Left lung (tissue), 14 donors: ENCODE measurements at places on chromosomes 12 and 14. TPM values are rescaled to one million over a fixed set of nuclear protein-coding genes. Genes with fewer than 3 reads are reported as not detected.

- H3K36me3 ChIP-seq = no peaks in the 10 kb centered on the region
- no peak for DNase-seq
- H3K4me3 ChIP-seq = no peak overlapping the region
- no peak overlapping the region for H3K27ac ChIP-seq
- H3K27me3 ChIP-seq = no peaks in the 10 kb centered on the region
Observed at GRCh38 chr12:41795910-41796309, 348.8 kb downstream of the GXYLT1 start.

The CLEC9A gene
- 0.17 TPM for total RNA-seq

- H3K4me3 ChIP-seq = no peak overlapping the region
- no peaks in the 10 kb centered on the region for H3K27me3 ChIP-seq
- H3K36me3 ChIP-seq = no peaks in the 10 kb centered on the region
Observed at GRCh38 chr12:84727961-84728360, 184.6 kb downstream of the SLC6A15 start.

The ACOT6 gene
- not detected for total RNA-seq

DNA sequence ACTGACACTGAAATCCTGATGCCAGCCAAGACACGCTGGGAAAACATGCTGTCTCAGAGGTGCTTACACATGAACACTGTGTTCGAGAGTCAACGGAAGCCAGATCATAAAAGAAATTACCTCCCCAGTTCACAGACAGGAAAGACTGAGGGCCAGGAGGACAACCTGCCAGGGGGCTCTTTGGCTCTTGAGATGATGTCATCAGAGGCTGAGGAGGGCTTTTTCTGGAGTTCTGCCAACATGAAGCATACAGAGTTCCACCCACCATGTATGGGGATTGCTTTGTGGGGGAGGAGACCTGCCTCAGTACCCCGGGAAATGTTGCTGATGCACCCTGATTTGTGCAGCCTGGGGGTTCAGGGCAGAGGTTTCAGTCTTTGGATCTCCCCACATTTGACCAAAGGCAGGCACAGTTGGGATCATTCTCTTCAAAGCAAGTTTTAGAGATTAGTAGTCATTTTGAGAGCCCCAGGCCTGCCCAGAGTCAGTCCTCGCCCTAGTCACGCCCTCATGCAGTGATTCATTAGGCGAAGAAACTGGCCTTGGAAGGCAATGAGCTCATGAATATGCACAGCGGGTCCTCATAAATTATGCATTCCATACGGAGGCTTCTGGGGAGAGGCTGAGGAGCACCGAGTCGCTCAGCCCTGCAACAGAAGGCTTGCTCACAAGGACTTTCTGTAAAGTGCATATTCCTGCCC lies 34.9 kb upstream of the EML1 start:
- no peaks in the 10 kb centered on the region for H3K27me3 ChIP-seq
- no peak overlapping the region for H3K4me3 ChIP-seq
- no peaks in the 10 kb centered on the region for H3K36me3 ChIP-seq
- no peak overlapping the region for H3K27ac ChIP-seq

DNA sequence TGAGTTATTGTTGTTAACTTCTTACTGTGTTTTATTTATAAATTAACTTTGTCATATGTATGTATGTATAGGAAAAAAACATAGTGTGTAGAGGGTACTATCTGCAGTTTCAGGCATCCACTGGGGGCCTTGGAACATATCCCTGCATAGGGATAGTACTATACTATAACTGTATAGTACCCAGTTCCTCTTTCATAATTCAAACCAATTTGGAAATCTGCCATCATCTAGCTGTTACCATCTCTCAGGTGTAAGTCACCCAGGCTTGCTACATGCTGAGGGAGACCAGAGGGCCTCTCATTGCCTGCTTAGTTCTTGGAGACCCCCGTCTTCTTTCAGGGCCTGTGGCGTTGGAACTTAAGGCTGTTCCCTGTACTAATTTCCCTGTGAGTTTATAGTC lies 12.9 kb upstream of the DCD start:
- no peak overlapping the region for H3K27ac ChIP-seq
- DNase-seq = no peak
- peaks cover 16% of the 10 kb centered on the region for H3K27me3 ChIP-seq
- no peak overlapping the region for H3K4me3 ChIP-seq

DNA sequence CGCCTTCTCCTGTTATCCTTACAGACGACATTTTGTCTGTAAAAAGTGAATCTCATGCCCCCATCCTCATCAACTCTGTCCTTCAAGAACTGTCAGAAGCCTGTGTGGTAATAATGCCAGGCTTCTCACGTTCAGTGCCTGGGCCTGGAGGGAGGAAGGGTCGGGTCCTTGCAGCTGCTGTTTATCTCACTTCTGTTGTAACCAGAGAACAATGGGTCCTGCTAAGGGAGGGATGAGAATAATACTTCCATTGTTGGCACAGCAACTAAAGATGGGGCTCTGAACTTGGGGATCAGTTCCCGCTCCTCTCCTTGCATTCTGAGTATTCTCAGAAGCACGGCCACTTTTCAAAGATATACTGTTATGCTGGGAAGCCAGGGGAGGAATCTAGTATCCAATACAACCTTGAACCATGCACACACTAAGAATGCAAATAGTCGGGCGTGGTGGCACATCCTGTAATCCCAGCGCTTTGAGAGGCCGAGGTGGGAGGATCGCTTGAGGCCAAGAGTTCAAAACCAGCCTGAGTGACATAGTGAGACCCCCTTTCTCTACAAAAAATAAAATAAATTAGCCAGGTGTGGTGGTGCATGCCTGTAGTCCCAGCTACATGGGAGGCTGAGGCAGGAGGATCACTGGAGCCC lies 38.8 kb upstream of the NINJ2 start:
- no peaks in the 10 kb centered on the region for H3K4me1 ChIP-seq
- DNase-seq = no peak
- no peaks in the 10 kb centered on the region for H3K36me3 ChIP-seq
- H3K27me3 ChIP-seq = no peaks in the 10 kb centered on the region
- H3K4me3 ChIP-seq = no peak overlapping the region

The MIP gene
- total RNA-seq = not detected

GRCh38 chr14:101405171-101405883 lies 156.0 kb upstream of the DIO3 start:
- no peak overlapping the region for H3K27ac ChIP-seq
- no peak overlapping the region for H3K4me3 ChIP-seq
- DNase-seq = no peak
- H3K27me3 ChIP-seq = peaks cover 40% of the 10 kb centered on the region
- peaks cover 11% of the 10 kb centered on the region for H3K4me1 ChIP-seq

DNA sequence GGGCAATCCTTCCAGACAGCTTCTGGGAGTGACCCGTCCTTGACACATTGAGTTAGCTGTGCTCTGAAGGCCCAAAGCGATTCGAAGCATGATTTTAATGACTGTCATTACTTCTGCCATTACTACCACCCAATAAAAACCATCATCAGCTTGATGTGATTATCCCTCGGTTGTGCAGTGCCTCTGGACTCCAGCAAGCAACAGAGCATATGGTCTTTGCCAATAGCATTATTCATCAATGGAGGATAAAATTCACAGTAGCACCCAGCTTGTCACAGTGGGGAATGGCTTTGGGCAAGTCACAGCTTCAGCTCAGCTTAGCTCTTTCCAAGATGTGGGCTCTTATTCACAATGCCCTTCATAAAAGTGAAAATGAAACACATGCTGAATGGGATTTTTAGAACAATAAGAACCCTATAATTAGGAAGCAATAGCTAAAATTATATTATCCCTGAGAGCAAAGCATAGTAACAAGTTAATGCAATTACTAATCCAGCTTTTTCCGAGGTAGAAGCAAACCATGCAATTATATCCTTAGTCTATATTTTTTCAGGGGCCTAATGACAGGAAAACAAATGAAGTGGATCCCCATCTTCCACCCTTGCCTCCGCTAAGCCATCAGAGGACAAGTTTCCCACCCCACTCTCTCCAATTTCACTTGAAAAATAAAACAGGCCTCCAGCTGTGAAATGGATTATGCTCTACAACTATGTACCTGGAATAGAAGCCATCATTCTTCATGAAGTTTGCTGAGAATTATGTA lies 163.0 kb upstream of the EEA1 start:
- no peak overlapping the region for H3K27ac ChIP-seq
- no peaks in the 10 kb centered on the region for H3K4me1 ChIP-seq
- H3K36me3 ChIP-seq = no peaks in the 10 kb centered on the region
- H3K4me3 ChIP-seq = no peak overlapping the region
- H3K27me3 ChIP-seq = no peaks in the 10 kb centered on the region

The PRKD1 gene
- 15.5 TPM for total RNA-seq

The POTEG gene
- total RNA-seq = not detected

- H3K4me1 ChIP-seq = no peaks in the 10 kb centered on the region
- DNase-seq = no peak
- H3K27ac ChIP-seq = no peak overlapping the region
- no peaks in the 10 kb centered on the region for H3K27me3 ChIP-seq
- no peak overlapping the region for H3K4me3 ChIP-seq
- no peaks in the 10 kb centered on the region for H3K36me3 ChIP-seq
Observed at GRCh38 chr14:75597149-75597548, 18.7 kb downstream of the FLVCR2 start.

GRCh38 chr12:532908-533565 lies 73.3 kb downstream of the B4GALNT3 start:
- DNase-seq = no peak
- peaks cover 3% of the 10 kb centered on the region for H3K4me1 ChIP-seq
- H3K4me3 ChIP-seq = no peak overlapping the region
- H3K36me3 ChIP-seq = no peaks in the 10 kb centered on the region
- no peaks in the 10 kb centered on the region for H3K27me3 ChIP-seq

DNA sequence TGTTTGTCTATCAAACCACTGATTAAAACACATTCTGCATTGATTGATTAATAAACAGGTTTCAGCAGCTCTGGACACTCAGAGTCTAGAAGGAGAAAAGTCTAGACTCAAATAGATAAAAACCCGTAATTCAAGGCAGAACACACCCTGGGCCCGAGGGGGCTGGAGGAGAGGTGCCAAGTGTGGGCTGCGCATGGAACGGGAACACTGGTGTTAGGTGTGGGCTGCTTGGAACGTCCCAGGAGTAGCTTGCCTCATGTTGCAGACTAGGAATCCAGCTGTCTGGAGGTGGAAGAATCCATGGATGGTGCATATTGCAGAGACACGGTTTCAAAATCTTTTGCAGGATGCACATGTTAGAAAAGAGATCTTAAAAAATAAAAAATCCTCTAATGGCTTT lies 223.0 kb downstream of the APAF1 start:
- no peak overlapping the region for H3K4me3 ChIP-seq
- H3K36me3 ChIP-seq = no peaks in the 10 kb centered on the region
- no peaks in the 10 kb centered on the region for H3K27me3 ChIP-seq
- no peak for DNase-seq
